ENCODE measurements at places on chromosomes 16 and 17. TPM values are rescaled to one million over a fixed set of nuclear protein-coding genes. Genes with fewer than 3 reads are reported as not detected.

The CBFA2T3 gene
- 4.4 TPM for total RNA-seq

The CLDN7 gene
- total RNA-seq = 3.3 TPM

The TM4SF5 gene
- total RNA-seq = not detected

DNA sequence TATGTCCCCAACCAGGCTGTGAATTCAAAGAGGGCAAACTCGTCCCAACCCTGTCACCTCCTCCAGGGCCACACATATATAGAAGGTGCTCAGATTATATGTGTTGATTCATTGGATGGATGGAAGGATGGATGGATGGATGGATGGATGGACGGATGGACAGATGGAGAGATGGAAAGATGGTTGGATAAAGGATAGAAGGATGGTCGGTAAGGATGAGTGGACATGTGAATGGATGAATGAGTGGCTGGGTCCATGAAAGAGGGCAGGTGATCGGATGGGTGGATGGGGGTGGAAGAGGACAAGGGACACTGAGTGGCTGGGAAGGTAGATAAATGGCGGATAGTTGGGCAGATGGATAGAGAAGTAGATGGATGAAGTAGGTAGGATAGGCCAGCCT, 30.1 kb downstream of the TRPV3 start:
- peak; percentile 1 for DNase-seq

- DNase-seq = peak; percentile 19
Measured at GRCh38 chr16:15690296-15690695, 40.3 kb downstream of the NDE1 start.
